ENCODE measurements at places on chromosomes 12 and 14. TPM values are rescaled to one million over a fixed set of nuclear protein-coding genes. Genes with fewer than 3 reads are reported as not detected.
A peak's percentile ranks its signal among the peaks of the same experiment; 100 is the strongest.

USP44 gene
- 13.0 TPM for polyA plus RNA-seq

GRCh38 chr12:31874961-31875608 lies 84.1 kb upstream of the RESF1 start:
- no peak overlapping the region for H3K4me3 ChIP-seq
- DNase-seq = peak; percentile 83
- no peaks in the 10 kb centered on the region for H3K27me3 ChIP-seq
- no peaks in the 10 kb centered on the region for H3K36me3 ChIP-seq
- no peak overlapping the region for H3K27ac ChIP-seq
- H3K4me1 ChIP-seq = no peaks in the 10 kb centered on the region

DNA sequence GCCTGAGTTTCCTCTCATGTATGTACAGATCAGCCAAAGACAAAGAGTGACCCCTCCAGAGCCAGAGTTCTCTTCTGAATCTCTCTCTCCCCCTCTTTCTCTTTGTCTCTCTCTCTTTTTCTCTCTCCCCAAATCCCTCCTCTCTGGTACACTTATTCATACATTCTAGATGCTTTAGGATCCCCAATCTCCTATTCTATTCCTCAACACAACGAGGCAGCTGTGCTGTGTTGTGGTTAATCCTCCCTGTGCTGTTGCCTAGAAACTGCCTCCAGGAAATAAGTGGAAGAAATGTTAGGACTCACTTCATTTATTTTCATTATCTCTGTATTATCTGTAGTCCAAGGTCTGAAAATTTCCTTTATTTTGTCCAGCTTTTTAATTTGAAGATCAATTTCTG lies 350.5 kb upstream of the OR4E1 start:
- no peaks in the 10 kb centered on the region for H3K27me3 ChIP-seq
- H3K27ac ChIP-seq = no peak overlapping the region
- H3K4me3 ChIP-seq = no peak overlapping the region

DCN gene
- 792 TPM for polyA plus RNA-seq

FOXN4 gene
- not detected for polyA plus RNA-seq

All from IMR-90 (cell line).